Hematopoietic multipotent progenitor cell (in vitro differentiated cells): ENCODE measurements at places on chromosomes 7 and 10. TPM values are rescaled to one million over a fixed set of nuclear protein-coding genes. Genes with fewer than 3 reads are reported as not detected.

- no peak for DNase-seq
These were observed 3.1 kb upstream of the ARID5B start for GRCh38 chr10:61898435-61898778.

GRCh38 chr10:75235375-75236177 lies at the start of gene COMTD1:
TSS of gene COMTD1 (minus strand) at chr10:75235957. CDS start at chr10:75235928, 29 bp downstream.
- peak; percentile 85 for DNase-seq

The BHLHA15 gene
- 0.27 TPM for total RNA-seq

The CLDN4 gene
- total RNA-seq: under 0.01 TPM

The NKX2-3 gene
- total RNA-seq: 15.1 TPM

DNA sequence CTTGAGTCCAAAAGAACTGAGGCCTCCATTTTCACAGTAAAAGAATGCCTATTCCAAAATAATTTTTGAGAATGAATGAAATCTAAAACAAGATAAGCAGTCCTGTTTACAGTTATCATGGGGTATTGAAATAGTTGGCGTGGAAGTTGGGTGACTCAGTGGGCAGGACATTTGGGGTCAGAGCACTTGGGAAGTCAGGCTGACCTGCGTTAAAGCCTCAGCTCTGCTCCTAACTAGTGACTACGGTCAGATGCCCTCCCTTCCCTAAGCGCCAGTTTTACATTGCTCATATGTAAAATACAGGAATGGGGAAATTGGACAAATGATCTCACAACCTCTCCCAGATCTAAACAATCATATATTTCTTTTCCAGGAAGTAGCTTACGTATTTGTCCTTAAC lies 2.3 kb upstream of the PAPSS2 start:
- DNase-seq: no peak

- DNase-seq: no peak
These were observed 35.8 kb downstream of the FOXP2 start for GRCh38 chr7:114450431-114450830.

- no peak for DNase-seq
These were observed 163.3 kb upstream of the MTPN start for GRCh38 chr7:136140469-136140868.

DNA sequence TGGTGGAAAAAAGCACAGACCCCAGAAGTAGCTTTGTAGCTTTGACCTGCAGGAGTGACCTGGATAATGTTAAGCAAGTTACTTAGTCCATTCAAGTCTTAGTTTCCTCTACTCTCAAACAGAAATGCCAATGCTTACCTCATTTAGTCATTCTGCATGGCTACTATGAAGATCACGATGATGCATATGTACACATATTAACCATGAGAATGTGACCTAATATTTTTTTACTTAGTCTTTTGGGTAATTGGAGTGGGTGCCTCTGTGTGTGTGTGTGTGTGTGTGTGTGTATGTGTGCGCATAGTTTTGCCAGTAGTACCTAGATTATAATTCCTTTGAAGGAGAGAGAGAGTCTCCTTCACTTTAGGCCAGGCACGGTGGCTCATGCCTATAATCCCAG lies 95.8 kb downstream of the NRP1 start:
- DNase-seq: no peak

DNA sequence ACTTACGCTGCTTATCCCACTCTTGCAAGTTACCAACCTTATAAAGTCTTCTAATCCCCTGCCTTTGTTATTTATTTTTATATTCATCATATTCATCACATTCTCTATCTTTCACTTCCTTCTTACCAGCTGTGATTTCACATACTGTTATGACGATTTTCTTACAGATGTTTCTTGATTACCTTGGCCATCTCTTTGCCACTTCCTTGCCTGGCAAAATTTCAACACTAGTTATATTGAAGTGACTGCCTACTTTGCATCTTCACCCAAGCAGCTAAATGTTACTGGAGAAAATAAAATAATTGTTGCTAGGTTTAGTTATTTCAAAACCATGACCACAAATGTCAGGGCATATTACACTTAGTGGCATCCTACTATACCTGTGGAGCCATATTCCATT lies 8.8 kb upstream of the STEAP4 start:
- no peak for DNase-seq

The TDRD1 gene
- 0.27 TPM for total RNA-seq

DNA sequence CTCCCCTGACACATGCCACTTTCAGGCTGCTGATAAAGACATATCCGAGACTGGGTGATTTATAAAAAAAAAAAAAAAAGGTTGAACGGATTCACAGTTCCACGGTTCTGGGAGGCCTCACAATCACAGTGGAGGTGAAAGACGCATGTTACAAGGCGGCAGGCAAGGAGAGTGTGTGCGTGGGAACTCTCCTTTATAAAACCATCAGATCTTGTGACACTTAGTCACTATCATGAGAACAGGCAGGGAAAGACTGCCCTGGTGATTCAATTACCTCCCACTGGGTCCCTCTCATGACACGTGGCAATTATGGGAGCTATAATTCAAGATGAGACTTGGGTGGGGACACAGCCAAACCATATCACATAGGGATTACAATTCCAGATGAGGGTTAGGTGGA lies 181.5 kb downstream of the TCERG1L start:
- DNase-seq: no peak

- no peak for DNase-seq
These were observed 489.5 kb downstream of the SH2D4B start for GRCh38 chr10:81027223-81027622.

DNA sequence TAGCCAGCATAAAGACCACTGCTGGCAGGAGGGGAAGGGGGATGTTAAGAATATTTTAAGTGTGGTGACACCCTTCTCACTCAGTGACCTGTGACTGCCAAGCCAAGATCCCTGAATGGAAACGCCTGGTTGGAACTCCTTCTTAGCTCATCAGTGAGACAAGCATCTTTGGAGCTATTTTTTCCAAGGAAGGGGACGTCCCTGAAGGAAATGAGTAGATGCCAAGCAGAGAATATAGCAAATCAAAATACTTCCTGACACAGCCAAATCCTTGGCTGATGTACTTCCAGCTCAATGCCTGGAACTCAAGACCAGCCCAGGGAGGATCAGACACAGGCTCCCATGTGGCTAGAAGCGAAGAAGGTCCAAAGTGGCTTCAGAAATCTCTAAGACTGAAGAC lies 82.2 kb downstream of the SORBS1 start:
- DNase-seq: no peak

- no peak for DNase-seq
These were observed 123.9 kb downstream of the DNAJB6 start for GRCh38 chr7:157460721-157461120.

The LOXL4 gene
- total RNA-seq: 2.2 TPM

- no peak for DNase-seq
These were observed 39.3 kb downstream of the CALML3 start for GRCh38 chr10:5563991-5564536.

- no peak for DNase-seq
These were observed 21.0 kb upstream of the CCDC71L start for GRCh38 chr7:106681815-106682495.

The MYH16 gene
- not detected for total RNA-seq

DNA sequence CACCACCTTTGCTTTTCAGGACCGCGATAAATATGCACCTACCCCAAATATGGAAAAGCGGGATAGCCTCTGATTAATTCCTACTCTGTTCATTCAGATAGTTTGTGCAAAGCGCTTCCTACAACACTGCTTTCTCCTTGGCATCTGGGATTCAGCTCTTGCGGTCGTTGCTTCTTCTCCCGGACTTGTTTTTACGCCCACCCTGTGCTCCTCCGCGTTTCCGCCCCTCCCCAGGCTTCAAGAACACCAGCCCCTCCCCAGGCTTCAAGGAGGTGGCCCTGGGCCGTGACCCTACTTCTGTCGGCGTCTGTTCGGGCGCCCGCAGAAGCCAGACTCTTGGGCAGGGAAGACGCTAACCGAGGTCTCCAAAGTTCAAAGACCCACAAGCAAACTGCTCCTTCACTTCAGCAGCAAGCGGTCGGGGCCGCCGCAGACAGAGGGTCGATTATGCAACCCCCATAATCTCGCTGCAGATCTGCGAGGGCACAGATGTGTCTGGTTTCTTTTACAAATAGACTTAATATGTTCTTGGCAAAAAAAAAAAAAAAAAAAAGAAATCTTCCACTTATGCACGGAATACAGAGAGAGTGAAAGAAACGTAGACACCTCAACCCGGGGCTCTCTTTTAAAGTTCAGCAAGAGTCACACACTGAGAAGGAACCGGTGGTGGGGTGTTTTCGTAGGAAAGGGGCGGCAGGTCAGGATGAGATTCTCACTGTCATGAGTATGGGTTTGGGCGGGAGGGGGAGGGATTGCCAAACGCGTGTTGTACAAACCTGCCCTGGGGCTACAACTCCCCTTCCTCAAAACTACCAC lies 1.9 kb downstream of the DLX5 start:
- no peak for DNase-seq

- no peak for DNase-seq
These were observed 1181.3 kb upstream of the AUTS2 start for GRCh38 chr7:68417002-68417401.

GRCh38 chr7:45980181-45980905 lies 59.3 kb upstream of the IGFBP3 start:
- no peak for DNase-seq

DNA sequence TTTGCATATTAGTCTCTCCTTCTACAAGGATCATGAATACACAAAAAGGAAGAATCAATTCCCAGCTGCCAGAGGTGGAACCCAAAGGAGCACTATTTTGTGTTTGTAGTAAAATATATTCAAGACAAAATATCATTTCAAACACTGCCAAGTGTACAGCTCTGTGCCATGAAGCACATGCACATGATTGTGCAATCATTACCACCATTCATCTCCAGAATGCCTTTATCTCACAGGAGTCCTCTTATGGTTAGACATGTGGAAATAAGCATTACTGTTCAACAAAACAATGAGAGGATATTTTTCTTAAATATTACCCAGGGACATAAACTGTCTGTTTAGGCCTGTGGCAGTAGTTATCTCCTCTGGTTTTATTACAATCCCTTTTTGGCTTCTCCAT lies 151.4 kb upstream of the PPP1R3A start:
- DNase-seq: no peak

The MGAM2 gene
- under 0.01 TPM for total RNA-seq

GRCh38 chr10:35387768-35388167 lies 51.5 kb downstream of the CCNY start:
- no peak for DNase-seq

DNA sequence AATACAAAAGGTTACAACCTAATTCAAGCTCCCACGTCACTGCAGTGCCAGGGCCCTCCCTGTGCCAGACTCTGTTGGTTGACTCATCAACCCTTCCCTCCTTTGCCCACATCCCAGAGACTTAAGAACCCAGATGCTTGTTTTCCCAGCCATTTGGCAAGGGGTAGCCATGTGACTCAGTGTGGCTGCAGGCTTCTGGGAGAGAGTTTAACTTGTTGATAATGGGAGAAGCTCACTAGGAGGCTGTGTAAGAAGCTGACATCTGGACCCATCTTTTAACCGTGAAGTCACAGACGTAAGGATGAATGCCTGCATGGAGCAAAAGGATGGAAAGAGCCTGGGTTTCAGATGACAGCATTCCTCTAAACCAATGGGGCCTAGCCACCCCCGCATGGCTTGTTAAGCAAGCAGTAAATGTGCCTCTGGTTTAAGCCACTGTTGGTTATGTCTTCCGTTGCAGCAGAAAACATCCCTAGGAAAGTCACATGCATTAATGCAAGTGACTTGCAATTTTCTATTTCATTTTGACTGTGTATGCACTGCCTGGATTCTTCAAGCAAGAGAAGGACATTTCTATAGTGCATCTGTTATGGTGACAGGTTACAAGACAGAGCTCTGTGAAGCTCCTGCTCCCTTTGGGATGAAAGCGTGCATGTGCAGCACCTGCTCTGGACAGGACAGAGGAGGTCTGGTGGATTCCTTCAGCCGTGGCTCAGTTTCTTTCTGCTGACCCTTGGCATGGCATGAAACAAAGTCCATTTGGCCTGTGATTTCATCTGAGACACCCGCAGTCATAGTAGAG lies 57.5 kb upstream of the CREB5 start:
- DNase-seq: no peak

DNA sequence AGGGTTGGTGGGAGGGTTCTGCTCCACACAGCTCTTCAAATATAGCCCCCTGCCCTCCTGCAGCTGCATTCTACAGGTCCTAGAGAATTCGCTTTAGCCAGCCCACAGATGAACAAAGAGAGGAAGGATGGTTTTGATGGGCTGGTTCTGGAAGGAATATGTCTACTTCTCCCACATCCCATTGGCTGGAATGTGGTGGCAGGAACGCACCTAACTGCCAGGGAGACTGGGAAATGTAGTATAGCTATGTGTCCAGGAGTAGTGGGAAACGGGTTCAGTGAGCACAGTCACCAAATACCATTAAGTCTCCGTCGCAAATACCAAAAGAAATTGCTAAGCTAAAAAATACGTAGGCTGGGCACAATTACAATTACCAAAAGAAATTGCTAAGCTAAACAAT lies 7.3 kb upstream of the PTER start:
- DNase-seq: no peak

The PRKAG2 gene
- 13.2 TPM for total RNA-seq

DNA sequence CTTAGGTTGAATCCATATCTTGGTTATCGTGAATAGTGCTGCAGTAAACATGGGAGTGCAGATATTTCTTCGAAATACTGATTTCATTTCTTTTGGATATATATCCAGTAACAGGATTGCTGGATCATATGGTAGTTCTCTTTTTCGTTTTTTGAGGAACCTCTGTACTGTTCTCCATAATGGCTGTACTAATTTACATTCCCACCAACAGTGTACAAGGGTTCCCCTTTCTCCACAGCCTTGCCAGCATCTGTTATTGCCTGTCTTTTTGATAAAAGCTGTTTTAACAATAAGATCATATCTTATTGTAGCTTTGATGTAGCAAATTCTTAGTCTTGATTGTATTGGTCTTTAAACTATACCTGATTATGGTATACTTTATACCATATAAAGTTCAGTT lies 45.3 kb downstream of the ZNRF2 start:
- no peak for DNase-seq

- no peak for DNase-seq
These were observed 119.6 kb downstream of the DOCK1 start for GRCh38 chr10:127024685-127025435.

The SUV39H2 gene
- 4.8 TPM for total RNA-seq

The MXI1 gene
- 10.8 TPM for total RNA-seq

DNA sequence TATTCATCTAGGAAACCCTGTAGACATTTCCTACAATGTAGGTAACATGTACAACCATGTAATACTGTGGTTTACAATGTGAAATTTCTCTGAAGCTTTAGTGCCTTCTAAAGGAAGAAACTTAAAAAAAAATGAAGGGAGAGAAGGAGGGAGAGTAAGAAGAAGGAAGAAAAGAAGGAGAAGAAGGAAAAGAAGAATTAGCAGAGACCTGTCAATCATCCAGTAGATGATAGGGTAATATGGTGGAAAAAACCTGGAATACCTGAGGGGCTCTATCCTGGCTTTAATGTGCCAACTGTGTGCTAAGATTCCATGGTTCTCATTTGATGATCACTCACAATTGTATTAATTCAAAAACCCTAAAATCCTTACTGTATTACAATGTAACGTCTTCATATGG lies 2.6 kb upstream of the LRRN3 start:
- no peak for DNase-seq
